ENCODE measurements at places on chromosomes 2 and 18. TPM values are rescaled to one million over a fixed set of nuclear protein-coding genes. Genes with fewer than 3 reads are reported as not detected.

TRPM8 gene
- 2.5 TPM for total RNA-seq

CAPN10 gene
- total RNA-seq: 50.9 TPM

CNGA3 gene
- total RNA-seq: not detected

ZNF385B gene
- total RNA-seq: 10.9 TPM

VIL1 gene
- 9.0 TPM for total RNA-seq

UGT1A8 gene
- total RNA-seq: not detected

RRM2 gene
- 5.5 TPM for total RNA-seq

MYOM1 gene
- total RNA-seq: 6.8 TPM

TRIM43 gene
- not detected for total RNA-seq

ELMOD3 gene
- total RNA-seq: 15.3 TPM

DNA sequence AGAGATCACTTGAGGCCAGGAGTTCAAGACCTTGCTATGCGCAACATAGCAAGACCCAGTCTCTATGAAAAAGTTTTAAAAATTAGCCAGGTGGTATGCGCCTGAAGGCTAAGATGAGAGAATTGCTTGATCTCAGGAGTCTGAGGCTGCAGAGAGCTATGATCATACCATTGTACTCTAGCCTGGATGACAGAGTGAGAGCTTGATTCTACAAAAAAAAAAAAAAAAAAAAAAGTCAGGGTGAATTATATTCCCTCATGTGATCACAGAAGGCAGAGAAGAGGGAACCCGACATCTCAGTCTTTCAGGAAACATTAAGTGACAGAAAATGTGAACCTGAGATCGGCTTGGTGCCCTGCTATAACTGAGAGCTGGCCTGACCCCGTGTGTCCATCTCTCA, 171.2 kb upstream of the MSH6 start:
- no peak for DNase-seq

DNA sequence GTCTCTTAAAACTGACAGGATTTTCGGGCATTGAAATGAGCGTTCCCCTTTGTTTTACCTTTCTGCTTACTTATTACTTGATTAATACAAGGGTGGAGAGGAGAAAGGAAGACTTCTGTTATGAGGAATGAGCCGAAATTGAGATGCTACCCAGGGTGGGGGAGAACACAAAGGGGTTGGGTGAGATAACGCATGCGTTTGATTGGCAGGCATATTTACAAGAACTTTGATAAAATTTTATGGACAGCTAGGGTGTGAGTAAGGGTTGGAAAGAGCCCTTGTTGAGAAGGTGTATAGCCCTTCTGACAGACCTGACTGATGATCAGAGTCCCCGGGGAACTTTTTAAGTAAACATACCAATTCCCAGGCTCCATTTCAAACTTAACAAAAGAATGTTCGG, 1.8 kb downstream of the RNF138 start:
- peak; percentile 12 for DNase-seq

GRCh38 chr2:96164459-96165184, 19.4 kb upstream of the DUSP2 start:
- DNase-seq: no peak

GRCh38 chr18:66222174-66222573, 381.7 kb downstream of the CDH19 start:
- DNase-seq: no peak

GRCh38 chr2:11004199-11004598, 92.5 kb downstream of the KCNF1 start:
- no peak for DNase-seq

DNA sequence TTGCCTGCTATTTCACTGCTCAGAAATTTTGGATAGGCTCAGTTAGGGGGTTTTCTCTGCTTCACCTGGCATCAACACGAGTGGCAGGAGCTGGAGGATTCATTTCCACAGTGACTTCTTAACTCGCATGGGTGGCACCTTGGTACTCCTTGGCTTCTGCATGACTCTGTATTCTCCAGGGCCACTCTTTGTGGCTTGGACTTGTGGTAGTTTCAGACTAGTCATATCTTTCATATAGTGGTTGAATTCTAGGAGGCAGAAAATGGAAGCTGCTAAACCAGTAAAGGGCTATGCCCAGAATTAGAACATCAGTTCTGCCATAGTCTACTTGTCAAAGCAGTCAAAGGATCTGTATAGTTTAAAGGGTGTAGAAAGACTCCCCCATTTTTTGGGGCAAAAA, 6.8 kb downstream of the MAIP1 start:
- DNase-seq: no peak

DNA sequence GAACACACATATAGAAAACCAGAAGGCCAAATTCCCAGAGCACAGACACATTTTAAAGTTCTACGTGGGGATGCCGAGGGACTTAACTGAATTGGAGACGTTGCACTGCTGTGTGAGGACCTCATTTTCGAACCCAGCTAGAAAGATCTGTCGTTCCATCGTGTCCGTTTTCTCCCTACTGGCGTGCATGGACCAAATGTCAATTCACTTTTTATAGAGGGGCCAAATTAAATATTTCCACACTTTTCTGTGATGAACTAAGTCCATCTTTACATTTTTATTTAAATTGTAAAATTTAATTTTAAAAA, 692 bp upstream of the TSHZ1 start:
- no peak for DNase-seq
